Activated T-cell treated with anti-CD3 and anti-CD28 coated beads for 4 hours (primary cell): ENCODE measurements at places on chromosomes 2 and 18.

GRCh38 chr2:203559641-203560040 lies 24.5 kb upstream of the RAPH1 start:
- DNase-seq, result no peak

DNA sequence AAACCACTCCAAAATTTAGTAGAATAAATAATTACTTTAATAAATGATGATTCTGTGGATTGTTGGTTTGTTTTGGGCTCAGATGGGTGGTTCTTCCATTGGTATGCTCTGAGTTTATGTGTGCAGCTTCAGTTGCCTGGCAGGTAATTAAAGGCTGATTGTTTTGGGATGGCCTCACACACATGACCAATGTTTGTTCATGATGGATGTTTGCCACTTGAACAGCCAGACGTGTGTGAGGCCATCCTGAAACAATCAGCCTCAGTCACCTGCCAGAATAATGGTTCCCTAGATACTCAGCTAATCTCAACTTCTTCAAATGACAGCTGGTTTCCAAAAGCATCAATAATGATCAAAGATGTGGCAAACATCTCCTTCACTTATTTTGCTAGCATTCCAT lies 352.5 kb upstream of the GULP1 start:
- DNase-seq, result no peak

DNA sequence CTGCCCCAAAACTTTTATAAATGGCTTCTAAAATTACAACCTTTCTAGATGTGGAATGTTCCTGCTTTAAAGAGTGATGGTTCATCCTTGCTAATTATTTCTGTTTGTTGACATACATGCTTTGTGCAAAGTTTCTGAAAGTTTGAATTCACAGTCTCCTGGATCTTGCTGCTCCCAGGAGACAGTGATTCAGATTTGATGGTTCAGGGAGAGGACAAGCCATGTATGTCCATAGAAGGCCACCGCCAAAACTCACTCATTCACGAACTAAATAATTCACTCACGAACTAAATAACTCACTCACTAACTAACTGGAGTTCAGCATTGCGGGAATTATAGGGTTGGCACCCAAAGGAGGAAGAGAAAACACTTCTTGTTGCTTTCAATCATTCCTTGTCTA lies 416.5 kb upstream of the ZEB2 start:
- no peak for DNase-seq

DNA sequence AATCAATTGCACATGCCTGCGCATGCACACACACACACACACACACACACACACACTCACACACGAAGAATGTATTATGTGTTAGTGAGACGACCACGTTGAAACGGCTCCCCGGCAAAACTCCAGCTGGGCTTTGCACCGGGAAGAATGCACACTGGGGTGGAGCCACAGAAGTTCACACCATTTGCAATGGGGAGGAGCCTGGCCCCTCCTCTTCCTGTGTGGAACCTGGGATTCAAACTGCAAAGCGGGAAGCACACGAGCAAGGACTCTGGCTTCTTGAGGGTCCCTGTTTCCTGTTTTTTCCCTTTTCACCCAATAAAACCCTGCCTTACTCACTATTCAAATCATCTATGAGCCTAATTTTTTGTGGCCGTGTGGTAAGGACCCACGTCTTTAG lies 304.0 kb upstream of the TMEFF2 start:
- DNase-seq, result no peak

DNA sequence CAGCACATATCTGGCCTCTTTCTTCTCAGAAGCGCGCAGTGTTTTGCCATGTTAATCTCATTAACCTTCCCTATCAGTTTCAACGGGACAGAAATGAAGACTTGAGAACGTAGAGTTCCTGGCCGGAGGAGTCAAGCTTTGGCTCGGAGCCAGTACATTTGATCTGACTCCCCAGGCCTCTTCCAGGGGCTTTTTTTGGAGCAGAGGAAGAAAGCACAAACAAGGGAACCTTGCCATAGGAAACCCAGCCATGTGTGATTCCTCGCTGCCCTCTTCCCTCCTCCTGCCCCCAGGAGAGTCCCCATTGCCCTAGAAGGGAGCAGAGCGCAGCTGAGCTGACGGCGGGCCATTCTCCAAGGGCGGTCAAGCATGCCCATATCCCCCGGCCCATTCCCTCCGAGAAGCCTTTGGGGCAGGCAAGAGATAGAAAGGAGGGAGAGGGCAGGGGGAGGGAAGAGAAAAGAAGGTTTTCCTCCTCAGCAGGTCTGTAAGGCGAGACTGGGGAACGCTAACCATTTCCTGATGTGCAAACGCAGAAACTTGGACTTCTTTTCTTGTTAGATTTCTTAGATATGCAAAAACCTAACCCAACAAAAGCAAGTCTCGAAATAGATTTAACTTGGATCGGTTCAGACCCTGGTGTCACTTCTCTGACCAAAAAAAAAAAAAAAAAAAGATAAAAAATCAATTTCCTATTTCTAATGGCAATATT lies 63.7 kb upstream of the POU3F3 start:
- no peak for DNase-seq

DNA sequence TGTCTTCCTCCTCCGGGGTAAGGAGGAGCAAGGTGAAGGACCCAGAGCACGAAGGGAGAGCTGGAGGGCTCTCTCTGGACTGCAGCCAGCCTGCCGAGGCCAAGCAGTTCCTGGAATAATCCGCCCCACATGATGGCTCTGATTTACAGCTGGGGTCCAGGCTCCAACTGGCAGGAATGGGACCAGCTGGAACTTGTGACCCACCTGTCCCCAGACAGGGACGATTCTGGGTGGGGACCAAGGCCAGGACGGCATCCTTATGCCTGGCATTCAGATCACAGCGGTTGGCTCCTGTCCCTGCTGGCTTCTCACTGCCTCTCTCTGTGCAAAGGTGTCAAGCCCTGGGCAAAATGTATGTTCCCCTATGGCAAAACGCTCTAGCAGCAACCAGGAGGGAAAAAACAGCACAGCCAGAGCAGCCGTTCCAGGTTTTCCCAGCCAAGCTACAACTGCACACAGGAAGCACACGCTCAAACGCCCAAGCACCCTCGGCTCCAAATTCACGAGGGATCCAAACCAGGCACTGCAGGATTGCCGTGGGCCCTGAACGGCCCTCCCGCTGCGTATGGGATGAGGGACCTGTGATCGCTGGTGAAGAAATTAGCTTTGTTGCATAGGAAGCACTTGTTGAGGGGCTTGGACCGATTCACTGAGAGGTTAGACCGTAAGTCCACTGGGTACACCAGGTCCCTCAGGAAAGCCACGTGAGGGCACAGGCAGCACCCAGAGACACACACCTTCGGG lies 35.8 kb downstream of the FAM178B start:
- DNase-seq, result no peak

DNA sequence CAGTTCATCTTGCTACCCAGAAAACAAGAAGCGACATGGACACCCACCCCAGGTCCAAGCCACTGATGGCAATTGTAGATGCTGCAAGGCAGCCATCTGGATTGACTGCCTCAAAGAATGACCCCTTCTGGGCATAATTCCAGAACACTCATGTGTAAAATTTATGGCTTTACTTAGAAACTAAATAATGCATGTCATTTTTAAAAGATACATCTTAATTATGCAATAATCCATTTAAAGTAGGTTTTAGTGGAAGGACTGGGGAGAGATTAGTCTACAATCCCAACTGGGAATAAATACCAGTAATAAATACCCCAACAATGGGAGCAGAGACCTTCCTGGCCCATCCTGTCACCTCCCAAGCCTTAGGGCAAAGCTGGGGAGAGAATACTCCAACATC lies 247.7 kb downstream of the SS18 start:
- no peak for DNase-seq

DNA sequence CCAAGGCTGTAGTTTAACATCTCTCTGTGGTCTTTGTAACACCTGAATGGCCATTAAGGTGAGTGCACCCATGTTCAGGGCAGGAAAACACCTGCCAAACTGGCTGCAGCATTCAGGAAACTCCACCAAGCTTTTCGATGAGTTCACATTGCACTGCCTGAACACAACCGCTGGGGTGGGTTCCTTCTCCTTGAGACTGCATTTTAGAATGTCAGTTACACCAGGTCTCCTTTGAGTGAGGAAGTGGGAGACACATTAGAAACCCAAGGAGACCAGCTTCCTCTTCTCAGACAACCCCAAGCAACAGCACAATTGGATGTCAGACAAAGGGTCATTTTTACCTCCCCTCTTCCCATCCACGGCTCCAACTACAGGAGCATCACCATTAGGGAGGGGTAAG lies 35.2 kb downstream of the CYRIA start:
- DNase-seq, result no peak

DNA sequence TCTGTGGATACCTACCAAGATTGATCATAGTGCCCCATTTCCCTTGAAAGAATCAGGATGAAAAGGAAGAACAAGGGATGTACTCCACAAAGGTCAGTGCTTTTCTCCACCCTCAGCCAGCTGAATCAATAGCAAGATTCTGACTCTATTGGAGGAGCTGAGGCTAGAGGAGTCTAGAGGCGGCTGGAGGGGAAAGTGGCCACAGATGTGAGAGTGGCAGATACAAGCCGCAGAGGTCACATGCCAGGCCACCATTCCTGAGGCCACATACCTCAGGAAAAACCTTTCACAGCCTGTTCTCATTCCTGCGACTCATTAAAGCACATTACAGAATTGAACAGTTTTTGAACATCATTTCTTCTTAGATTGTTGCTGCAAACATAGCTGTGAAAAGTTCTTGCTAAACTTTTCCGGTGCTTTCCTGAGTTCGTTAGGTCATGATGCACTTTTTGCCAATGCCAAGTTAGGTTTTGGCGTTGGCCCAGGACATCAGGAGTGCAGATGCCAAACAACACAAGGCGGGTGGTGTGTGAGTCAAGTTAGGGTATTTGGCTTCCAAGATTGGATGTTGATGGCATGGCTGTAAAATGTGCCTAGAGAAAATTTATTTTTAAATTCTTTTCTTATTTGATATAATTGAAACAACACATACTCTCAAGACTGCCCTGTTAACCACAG lies 160.7 kb upstream of the SP5 start:
- no peak for DNase-seq

- DNase-seq, result no peak
These were observed 54.6 kb downstream of the LANCL1 start for GRCh38 chr2:210421916-210422315.

DNA sequence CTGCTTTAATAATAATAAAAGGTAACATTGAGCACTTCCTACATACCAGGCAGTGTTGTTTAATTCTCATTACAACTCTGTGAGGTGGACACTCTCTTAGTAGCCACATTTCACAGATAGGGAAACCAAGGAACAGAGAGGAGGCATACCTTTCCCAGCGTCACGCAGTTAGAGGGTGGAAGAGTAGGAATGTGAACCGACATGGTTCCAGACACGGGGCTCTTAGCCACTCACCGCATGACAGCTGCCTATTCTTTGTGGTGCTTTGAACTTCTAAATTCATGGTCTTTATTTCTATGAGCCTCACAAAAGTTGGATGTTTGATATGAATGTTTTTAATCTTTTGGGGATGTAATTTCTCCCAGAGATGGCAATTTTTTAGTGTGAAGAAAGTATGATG lies 76.0 kb downstream of the OSBPL6 start:
- DNase-seq, result no peak

DNA sequence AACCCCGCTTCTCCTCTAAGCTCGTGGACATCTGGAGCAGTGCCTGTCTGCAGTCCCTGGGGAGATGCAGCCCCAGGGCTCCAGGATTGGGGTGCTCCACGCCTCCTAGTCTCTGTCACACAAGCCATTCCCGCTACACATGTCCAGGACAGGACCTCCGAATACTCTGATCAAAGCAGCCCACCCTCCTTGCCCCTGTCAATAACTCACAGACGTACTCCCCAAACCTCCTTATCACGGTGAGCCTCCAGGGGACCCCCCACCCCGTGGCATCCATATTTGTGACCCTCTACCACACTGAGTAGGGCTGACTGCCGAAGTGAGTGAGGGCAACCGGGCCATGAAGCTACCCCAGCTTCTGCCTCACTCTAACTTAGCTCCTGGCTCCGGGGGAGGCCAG lies 727.7 kb downstream of the GALR1 start:
- DNase-seq, result no peak
